ENCODE measurements at places on chromosomes 4 and X. TPM values are rescaled to one million over a fixed set of nuclear protein-coding genes. Genes with fewer than 3 reads are reported as not detected.

Gene AADAT
- total RNA-seq = 10.9 TPM

Gene STAP1
- 0.08 TPM for total RNA-seq

DNA sequence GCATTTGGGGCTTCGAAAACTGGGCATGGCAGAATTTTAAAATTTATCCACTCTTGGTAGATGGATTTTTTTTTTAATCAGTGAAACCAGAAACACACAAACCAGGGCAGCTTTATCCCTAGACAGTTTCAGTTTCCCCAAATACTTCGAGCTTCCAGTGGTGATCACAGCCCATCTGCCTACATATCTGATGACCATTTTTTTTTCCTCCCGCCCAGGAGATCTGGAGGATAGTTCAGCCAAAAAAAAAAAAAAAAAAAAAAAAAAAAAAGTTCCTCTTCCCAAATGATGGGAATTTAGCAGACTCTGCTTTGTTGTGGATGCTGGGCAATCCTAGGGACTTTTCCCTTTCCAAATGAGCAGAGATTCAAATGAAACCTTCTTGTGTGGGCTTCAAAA, 1.0 kb upstream of the TBC1D9 start:
- no peak for DNase-seq

Gene DNAAF6
- total RNA-seq = not detected

GRCh38 chr4:96035727-96036126, 195.8 kb downstream of the PDHA2 start:
- peak; percentile 75 for DNase-seq

DNA sequence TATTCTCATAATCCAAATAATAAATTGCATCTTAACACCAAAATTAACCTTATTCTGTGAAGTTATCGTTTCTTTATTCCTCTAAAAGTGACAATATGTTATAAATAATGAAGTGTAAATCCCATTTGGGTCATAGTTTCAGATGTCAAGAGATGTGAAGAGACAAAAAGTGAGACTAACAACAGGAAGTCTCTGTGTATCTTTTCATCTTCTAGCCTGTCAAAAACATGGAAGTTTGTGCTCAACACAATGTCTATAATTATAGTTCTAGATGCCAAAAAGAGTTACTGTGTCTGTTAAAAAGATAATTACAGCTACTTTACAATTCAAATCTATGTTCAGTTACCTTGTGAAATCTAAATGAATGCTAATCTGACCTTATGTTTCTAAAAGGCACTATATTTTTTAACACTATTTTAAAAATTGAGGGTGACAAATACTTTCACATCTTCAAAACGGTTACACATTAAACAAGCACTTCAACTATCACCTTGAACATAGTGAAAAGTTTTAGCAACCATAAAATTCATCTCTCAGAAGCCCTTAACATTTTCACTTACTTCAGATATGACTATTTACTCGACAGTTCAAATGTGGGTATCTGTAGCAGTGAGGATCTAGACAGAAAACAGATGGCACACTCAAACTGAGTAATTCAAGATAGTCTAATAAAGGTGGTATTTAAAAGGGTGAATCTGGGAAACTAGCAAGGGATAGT, 509.8 kb downstream of the ARAP2 start:
- DNase-seq = no peak

- DNase-seq = no peak
Measured at GRCh38 chr4:184889666-184890335, 64.0 kb upstream of the ACSL1 start.

DNA sequence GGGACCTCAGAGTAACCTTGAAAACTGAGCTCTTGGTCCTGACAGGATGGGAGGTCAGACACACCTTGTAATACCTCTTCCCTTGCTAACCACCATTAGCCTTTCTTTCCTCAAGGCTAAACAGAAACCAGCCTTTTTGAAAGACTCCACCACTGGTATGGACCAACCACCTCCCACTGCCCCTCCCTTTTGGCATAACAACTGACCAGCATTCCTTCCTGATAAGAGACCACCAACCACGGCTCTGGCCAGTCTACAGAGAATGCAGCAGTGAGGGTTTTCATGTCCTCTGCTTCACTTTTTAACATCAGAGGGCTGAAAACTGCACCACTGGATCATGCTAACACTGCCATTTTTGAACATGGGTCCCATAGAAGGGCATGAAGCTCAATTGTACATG, 100.2 kb upstream of the MID1IP1 start:
- peak; percentile 4 for DNase-seq

DNA sequence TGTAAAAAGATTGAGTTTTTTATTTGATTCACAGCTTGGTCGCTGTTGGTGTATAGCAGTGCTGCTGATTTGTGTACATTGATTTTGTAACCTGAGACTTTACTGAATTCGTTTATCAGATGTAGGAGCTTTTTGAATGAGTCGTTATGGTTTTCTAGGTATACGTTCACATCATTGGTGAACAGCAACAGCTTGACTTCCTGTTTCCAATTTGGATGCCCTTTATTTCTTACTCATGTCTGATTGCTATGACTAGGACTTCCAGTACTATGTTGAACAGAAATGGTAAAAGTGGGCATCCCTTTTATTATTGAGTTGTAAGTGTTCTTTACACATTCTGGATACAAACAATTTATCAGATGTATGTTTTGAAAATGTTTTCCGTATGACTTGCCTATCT, 76.0 kb downstream of the ADGRG4 start:
- DNase-seq = no peak

Gene TCEAL6
- not detected for total RNA-seq

DNA sequence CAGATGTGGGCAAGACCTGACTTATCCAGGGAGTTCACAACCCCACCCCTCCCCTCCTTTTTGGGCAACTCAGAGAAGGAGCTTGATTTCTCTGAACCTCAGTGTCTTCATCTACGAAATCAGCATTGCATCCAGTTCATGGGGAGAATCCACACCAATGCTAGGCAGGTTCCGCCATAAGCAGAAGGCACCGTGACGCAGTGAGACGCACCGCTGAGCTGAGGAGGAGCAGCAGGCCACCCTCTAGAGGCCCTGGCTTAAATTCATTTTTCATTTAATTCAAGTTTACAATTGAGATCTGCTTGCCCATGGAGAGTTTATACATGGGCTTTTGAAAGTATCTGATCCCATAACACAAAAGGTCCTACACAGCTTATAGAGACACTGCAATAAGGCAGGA, 55.7 kb downstream of the CPZ start:
- DNase-seq = no peak

DNA sequence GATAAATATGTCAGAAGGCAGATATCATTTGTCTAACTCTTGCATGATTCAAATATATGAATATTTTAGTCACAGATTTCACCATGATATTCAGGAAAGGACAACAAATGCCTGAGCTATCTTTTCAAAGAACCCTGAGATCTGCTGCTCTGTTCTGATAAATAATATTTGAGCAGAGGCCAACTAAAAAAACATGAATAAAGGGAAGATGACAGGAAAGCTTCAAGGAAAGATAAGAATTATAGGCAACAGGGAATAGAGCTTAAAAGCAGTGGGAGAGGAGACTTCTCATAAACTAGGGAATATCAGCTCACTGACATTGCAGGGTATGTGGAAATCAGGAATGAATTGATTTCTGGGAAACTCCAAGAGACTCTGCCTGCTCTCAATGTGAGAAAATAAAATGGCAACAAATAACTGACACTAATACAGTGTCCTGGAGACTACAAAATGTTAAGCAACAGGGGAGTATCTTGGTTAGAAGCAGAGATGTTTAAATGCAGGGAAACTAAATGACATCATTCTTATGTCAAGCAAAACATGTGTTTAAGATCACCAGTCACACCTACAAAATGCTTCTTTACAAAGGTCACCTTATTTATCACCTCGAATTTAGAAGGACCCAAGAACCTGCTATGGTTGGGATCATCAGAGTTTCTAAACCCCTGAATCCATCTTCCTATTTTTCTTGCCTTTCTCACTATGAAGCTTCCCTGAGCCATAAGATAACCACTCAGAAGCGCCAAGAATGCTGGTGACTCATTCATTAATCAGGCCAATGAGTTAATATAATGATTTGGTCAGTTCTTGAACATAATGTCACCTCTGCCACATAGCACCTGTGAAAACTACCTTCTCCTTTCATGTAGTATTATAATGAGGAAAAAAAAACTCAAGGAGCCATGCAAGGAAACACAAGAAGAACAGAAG, 78.1 kb downstream of the NDST3 start:
- DNase-seq = no peak

Gene MAGEA11
- total RNA-seq = not detected

DNA sequence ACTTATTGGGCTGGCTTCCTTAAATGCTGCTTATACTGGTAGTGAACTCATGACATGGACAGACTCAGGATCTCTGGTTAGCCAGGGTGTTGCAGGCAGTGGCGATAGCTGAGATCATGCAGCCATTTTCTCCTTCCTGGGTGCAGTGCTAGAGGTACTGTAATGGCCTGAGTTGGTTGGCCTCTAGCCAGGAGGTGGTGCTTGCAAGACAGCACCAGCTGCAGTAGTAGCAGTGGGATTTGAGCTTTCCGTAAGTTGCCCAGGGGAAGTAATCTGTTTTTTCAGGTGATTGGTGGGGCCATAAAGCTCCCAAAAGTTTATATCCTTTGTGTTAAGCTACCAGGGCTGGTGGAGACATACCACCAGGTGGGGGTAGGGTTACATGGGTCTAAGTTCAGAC, 45.1 kb upstream of the AADAT start:
- peak; percentile 83 for DNase-seq

DNA sequence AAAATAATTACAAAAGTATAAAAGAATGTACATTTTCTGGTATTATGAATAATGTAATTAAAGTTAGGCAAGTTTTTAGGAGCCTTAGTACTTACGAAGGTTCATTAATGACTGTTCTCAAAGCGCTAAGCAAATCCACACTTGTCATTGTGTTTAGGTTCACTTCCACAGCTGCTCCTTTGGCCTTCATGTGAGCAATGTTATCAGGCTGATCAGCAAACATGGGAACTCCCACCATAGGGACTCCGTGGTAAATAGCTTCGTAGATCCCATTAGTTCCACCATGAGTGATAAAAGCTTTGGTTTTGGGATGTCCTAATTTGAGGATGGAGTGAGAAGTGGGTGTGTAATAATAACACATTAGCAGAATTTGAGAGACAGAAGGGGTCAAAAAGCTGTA, 45.1 kb downstream of the UGT2A2 start:
- peak; percentile 94 for DNase-seq

DNA sequence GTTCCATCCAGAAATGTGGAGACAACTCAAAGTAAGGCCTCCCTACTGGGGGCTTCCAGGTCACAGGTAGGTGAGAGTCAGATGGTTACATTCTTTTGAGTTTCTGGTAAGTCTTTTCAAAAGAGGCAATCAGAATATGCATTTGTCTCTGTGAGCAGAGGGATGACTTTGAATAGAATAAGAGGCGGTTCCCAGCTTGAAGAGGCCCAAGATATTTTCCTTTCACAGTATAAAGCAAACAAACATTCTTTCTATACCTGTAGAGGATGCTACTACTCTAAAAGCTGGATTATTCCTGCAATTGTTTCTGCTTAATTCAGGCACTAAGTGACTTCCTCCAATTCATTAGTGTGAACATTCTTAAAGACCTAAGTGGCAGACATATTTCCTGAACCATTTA, 44.4 kb downstream of the DIAPH2 start:
- no peak for DNase-seq

- DNase-seq = peak; percentile 60
Measured at GRCh38 chr4:26985873-26986272, 125.2 kb downstream of the STIM2 start.

DNA sequence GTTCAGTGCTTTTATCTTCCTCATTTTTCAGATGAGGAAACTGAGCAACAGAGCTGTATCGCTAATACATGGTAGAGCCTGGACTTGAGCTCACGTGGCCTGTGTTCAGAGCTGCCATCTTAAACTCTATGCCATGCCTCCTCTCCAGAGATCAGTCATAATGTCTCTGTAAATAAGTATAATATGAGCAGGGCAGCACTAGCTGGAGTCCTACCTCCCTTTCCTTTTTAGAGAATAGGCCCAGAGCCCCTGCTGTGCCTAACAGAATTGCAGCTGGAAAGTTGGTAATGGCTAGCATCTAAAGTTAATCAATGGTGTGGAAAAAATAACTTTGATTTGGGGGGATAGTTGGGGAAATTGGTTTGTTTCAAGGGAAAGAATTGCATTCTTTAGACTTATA, 20.4 kb downstream of the CASP6 start:
- no peak for DNase-seq

DNA sequence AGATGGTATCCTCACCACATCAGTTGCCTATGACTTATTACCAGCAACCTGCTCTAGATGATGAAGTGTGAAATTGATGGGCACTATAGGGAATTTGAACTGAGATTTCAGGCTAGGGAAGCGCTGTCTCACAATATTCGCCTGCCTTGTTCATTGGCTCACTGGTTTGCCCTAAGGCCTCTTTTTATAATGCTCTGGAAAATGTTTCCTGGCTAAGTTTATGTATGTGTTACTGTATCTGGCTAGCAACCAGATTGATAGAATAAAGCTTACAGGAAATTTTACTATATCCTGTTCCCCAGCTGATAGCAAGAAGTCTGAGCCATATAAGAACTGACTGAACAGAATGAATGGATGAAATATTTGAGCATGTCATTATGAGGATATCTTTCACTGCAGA, 71.6 kb downstream of the GSTCD start:
- DNase-seq = peak; percentile 55

- no peak for DNase-seq
Measured at GRCh38 chr4:80237992-80238391, 28.5 kb upstream of the FGF5 start.

Gene RAB9B
- 0.99 TPM for total RNA-seq

DNA sequence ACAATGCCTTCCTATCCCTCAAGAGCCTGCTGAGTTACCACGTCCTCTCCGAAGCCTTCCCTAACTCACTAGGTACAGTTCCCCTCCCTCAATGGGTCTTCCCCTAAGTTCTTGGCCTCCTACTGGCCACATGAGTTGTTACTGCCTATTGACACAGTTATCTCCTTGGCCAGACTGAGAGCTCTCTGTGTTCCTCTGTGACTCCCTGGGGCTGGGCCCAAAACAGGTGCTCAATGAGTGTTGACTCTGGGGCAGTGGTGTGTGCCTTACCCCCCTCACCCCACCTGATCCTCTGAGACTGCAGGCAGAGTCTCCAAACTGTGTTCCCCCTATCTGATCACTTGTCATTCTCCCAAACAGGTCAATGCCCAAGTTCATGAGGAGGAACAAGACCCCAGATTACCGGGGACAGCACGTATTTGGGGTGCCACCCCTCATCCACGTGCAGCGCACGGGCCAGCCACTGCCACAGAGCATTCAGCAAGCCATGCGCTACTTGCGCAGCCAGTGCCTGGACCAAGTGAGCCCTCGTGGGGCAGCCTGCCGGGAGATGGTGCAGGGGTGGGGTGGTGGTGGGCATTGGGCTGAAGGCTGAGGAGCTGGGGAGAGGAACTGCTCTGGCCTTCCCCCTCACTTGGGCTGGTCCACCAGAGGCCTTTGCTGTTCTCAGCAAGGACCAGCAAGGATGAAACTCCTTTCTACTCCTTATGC, 72.6 kb downstream of the STARD8 start:
- DNase-seq = peak; percentile 36

- no peak for DNase-seq
Measured at GRCh38 chr4:40046311-40046980, 10.2 kb upstream of the N4BP2 start.

Gene NLGN4X
- 0.79 TPM for total RNA-seq

Data from SJCRH30 (cell line).